ENCODE measurements at places on chromosomes 2 and 18. TPM values are rescaled to one million over a fixed set of nuclear protein-coding genes. Genes with fewer than 3 reads are reported as not detected.

The PROM2 gene
- total RNA-seq = 0.28 TPM

The CPO gene
- total RNA-seq = 0.09 TPM

The UGT1A3 gene
- not detected for total RNA-seq

The NOP58 gene
- 41.9 TPM for total RNA-seq

The CABLES1 gene
- total RNA-seq = 9.4 TPM

The CDH7 gene
- under 0.01 TPM for total RNA-seq

The CCDC85A gene
- total RNA-seq = 0.09 TPM

The SFT2D3 gene
- 3.8 TPM for total RNA-seq

The TMEM178A gene
- 1.3 TPM for total RNA-seq

The LYG1 gene
- total RNA-seq = 0.43 TPM

The CXCR2 gene
- not detected for total RNA-seq

The CASP8 gene
- total RNA-seq = 21.5 TPM

The KLHL41 gene
- total RNA-seq = 0.85 TPM

The FNDC4 gene
- total RNA-seq = 11.9 TPM

The GCG gene
- total RNA-seq = 0.14 TPM

The RGPD5 gene
- total RNA-seq = 22.0 TPM

The LBX2 gene
- 2.9 TPM for total RNA-seq

The WIPF1 gene
- total RNA-seq = 9.9 TPM

The VPS4B gene
- 43.5 TPM for total RNA-seq

The CPLX4 gene
- total RNA-seq = not detected

The HOXD12 gene
- not detected for total RNA-seq

All from smooth muscle cell of bladder (primary cell).